ENCODE measurements at places on chromosomes 7 and 10. TPM values are rescaled to one million over a fixed set of nuclear protein-coding genes. Genes with fewer than 3 reads are reported as not detected.

DNA sequence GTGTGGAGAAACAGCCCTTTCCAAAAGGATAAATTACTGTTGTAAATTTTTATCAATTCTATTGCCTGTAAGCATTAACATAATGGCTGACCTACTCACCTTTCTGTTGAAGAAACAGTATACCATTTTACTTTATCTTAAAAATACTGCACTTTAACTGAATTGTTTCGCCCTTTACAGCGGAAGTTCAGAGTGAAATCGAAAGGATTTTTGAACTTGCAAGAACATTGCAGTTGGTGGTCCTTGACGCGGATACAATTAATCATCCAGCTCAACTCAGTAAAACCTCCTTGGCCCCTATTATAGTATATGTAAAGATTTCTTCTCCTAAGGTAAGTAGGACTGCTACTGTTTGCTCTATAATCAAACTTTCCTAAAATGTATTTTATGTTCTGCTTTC lies 117.5 kb downstream of the NSUN6 start:
- no peaks in the 10 kb centered on the region for H3K36me3 ChIP-seq
- no peaks in the 10 kb centered on the region for H3K4me1 ChIP-seq
- H3K4me3 ChIP-seq, result no peak overlapping the region

GRCh38 chr10:24950439-24950838 lies 2.0 kb downstream of the PRTFDC1 start:
- no peak for DNase-seq
- peaks cover 33% of the 10 kb centered on the region for H3K4me1 ChIP-seq
- no peak overlapping the region for H3K27ac ChIP-seq
- H3K36me3 ChIP-seq, result no peaks in the 10 kb centered on the region
- no peaks in the 10 kb centered on the region for H3K27me3 ChIP-seq
- no peak overlapping the region for H3K4me3 ChIP-seq

DNA sequence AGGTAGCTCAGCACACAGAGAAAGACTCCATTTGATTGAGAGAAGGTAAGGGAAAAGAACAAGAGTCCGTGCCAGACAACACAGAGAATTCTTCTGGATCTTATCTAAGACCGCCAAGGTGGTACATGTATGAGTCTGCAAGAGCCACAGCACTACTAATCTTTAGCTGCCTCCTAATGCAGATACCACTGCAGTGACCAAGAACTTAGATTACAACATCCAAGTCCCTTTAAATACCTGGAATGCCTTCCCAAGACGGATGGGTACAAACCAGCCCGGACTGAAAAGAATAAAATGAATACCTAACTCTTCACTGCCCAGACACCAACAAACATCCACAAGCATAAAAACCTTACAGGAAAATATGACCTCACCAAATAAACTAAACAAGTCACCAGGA lies 33.3 kb downstream of the TFEC start:
- H3K4me1 ChIP-seq, result no peaks in the 10 kb centered on the region
- no peak overlapping the region for H3K4me3 ChIP-seq
- H3K36me3 ChIP-seq, result no peaks in the 10 kb centered on the region
- no peak overlapping the region for H3K27ac ChIP-seq
- no peak for DNase-seq

DNA sequence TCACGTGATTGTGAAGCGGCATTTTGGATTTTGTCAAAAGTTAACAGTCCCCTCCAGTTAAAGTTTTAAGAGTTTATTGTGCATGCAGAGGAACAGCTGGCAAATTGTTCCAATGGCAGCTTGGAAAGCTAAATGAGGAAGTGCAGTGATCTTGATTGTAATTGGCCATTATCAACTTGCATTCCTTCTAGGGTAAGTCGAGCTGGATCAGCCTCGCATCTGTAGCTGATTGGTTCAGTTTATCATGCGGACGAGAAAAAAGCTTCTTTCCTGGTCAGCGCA lies 566 bp downstream of the ZNF789 start:
- peak overlapping the region; percentile 78 for H3K27ac ChIP-seq
- peak; percentile 38 for DNase-seq
- no peaks in the 10 kb centered on the region for H3K36me3 ChIP-seq
- H3K4me1 ChIP-seq, result no peaks in the 10 kb centered on the region

- H3K4me3 ChIP-seq, result no peak overlapping the region
- no peak overlapping the region for H3K27ac ChIP-seq
- H3K36me3 ChIP-seq, result no peaks in the 10 kb centered on the region
Observed at GRCh38 chr10:83333566-83333965, 805.7 kb upstream of the GHITM start.

DNA sequence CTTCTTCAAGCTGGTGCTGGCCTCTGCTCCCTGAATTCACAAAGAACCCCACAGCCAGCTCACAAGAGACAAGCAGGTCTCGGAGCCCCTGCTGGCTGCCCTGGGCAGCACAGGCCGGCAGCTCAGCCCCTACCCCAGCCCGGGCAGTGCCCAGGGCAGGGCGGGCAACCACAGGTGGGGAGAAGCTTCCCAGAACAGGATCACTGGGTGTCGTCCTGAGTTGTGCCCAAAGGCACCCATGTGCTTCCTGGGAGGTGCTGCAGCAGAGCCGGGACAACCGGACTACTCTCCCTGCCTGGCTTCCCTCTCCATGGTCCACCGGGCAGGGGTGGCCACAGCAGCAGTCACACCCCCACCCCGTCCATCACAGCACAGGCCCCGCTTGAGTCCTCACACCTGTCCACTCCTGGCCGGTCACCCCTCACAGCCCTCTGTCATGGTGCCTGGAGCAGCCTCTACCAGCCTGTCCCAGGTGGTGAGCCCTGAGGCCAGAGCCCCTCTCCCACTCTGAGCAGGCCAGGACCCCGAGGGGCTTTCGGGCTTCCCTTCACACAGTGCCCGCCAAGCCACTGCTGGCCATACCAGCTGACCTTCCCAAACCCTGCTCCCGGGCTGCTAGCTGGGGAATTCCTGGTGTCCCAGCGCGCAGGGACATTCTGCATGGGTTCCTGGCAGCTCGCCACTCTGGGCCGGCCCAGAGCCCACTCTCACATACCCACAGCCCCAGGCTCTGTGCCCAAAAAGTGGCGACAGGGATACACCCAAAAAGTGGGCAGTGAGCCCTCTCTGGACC lies 3.1 kb downstream of the RASGEF1A start:
- no peak overlapping the region for H3K4me3 ChIP-seq
- H3K27ac ChIP-seq, result no peak overlapping the region
- peaks cover 9% of the 10 kb centered on the region for H3K27me3 ChIP-seq
- H3K4me1 ChIP-seq, result no peaks in the 10 kb centered on the region

- H3K4me1 ChIP-seq, result no peaks in the 10 kb centered on the region
- H3K27ac ChIP-seq, result no peak overlapping the region
- no peaks in the 10 kb centered on the region for H3K36me3 ChIP-seq
- DNase-seq, result no peak
Observed at GRCh38 chr10:79406683-79407422, 38.6 kb downstream of the ZCCHC24 start.

DNA sequence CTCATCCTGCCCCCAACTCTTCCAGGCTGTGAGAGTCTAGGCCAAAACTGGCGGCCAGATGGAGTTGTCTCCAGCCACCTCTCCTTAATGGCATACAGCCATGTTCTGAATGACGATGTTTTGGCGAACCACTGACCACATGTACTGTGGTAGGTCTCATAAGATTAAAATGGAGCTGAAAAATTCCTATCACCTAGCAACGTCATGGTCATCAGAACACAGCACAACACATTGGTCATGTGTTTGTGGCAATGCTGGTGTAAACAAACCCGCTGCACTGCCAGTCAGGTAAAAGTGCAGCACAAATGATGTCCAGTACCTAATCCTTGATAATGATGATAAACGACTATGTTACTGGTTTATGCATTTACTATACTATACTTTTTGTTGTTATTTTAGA lies 290.0 kb upstream of the MKI67 start:
- no peak overlapping the region for H3K27ac ChIP-seq
- H3K4me1 ChIP-seq, result no peaks in the 10 kb centered on the region
- no peak overlapping the region for H3K4me3 ChIP-seq

- no peak overlapping the region for H3K4me3 ChIP-seq
- no peak overlapping the region for H3K27ac ChIP-seq
Observed at GRCh38 chr7:105210721-105211205, 178.0 kb downstream of the SRPK2 start.

DNA sequence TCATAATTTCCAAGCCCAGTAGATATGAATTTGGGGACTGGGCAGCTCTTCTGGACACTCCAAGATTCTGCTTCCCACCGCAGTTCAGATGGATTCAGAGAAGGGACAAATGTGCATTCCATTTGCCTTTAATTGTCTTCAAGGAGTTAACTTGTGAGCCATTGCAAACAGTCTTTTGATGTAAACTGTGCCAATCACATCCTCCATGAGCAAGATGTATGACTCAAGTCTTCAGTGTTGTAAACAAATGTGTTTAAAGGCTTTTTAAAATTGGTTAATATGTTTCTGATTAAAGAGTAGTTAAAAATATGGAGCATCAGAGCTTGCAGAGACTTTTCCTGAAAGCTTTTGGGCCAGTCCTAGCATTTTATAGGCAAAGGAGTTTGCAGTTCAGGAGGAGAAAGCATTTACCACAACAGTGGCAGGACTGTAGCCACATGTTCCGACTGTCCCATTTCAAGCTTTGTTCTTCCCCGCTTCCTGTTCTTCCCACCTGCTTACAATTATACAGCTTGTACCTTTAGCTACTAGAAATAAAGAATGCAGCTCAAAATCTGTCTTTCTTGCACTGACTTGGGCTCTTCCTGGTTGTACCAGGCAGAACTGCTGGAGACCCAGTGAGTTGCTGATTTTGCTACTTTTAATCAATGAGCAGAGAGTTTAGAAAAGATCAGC lies 6.2 kb downstream of the SLC18A2 start:
- H3K4me1 ChIP-seq, result no peaks in the 10 kb centered on the region
- no peak overlapping the region for H3K27ac ChIP-seq
- H3K36me3 ChIP-seq, result no peaks in the 10 kb centered on the region
- H3K27me3 ChIP-seq, result no peaks in the 10 kb centered on the region

DNA sequence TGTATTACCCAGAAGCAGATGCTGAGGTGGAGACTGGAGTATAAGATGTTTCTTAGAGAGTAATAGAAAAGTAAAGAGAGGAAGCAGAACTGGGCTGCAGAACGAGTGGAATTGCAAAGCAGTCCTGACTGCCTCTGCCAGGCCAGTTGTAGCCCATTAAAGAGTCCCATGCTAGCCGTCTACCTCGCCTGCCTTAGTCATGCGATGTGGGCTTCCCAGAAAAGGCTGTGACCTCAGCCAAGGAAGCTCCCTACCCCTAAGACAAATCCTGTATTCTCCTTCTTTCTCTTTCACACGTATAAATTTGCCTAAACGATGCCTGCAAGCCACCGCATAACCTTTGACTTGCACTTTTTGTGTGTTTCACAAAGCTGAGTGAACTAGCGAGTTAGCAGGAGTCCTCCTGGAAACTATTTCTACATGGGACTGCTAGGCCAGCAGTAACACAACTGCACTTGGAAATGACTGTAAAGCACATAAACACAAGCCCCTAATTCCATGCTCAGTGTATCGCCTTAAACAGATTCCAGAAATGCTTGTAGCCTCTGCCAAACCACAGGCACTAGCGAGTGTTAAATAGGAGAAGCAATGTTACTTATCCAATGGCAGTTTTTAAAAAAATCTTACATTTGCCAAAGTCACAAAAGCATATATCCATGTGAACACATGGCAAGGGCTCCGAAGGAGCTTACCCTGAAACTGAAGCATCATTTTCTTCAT lies 47.4 kb upstream of the GNAI1 start:
- H3K4me3 ChIP-seq, result no peak overlapping the region
- no peaks in the 10 kb centered on the region for H3K36me3 ChIP-seq
- no peak overlapping the region for H3K27ac ChIP-seq
- no peaks in the 10 kb centered on the region for H3K27me3 ChIP-seq
- DNase-seq, result no peak

ACTL6B gene
- not detected for total RNA-seq

WDR37 gene
- 22.9 TPM for total RNA-seq

ELN gene
- total RNA-seq, result not detected

GIMAP1 gene
- not detected for total RNA-seq

Data from Caco-2 (cell line).